ENCODE measurements at places on chromosomes 2 and 18.

- ATAC-seq = no peak
Observed at GRCh38 chr2:2222931-2223330, 108.1 kb downstream of the MYT1L start.

DNA sequence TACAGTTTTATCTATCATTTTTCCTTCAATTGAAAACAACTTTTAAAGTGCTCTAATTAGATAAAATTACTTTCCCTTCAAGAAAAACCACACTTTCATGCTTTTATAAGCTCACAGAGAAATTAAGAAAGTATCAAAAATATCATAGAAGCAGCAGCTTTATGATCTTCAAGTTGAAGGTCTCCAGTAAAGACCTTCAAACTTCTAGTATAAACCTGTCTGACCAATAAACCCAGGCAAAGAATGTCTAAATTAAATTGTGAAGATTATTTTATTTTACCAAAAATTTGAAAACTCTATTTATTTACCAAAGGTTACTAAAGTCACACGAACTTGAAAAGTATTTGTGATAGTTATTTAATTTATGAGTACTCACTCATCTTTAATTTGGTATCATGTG, 9.3 kb upstream of the SCTR start:
- ATAC-seq = no peak

DNA sequence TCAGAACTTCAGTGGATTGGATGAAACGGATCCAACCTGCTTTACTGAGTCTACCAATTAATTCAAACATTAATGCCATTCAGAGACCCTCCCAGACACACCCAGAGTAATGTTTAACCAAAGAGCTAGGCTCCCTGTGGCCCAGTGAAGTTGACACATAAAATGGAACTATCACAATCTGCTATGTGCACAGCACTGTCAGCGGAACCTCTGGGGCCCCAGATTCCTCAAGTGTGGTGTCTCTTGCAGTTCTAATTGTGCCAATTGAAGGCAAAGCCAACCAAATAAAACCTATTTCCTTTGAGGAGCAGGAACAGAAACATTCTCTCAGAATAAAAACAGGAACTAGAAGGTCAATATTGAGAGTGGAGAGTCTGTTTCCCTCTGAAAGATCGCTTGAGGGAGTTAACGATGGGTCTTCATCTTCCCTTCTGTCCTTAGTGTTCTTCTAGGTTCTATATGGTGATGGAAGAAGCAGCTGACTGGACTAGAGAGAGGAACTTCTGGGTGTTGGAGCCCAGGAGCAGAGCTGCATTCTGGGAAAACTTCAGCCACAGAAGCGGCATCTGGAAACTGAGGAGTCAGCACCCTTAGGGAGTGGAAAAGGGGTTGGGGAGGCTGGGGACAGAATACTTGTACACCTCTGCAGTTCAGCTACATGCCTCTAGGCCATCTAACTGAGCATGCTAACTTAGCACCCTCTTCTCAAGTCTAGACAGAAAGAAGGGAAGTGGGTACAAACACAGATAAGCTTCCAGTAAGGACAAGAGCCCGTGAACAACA, 174.4 kb upstream of the FBXO11 start:
- no peak for ATAC-seq

DNA sequence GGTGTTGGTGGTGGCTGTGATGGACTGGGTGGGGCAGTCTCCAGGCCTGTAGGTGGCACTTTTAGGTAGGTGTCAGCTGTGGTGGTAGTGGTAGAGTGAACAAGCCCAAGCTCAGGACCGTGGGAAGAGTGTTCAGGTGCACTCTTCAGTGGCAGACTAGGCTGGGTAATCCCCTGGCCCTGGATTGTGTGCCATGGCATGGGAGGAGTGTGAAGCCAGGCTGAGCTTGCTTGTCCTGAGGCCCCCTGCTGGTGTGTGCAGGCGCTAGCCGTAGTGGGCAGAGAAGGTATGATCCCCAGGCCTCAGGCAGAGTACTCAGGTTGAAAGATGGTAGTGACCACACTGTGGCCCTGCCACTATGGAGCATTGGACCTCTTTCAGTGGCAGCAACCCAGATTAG, 850.3 kb downstream of the DSC3 start:
- ATAC-seq = no peak

DNA sequence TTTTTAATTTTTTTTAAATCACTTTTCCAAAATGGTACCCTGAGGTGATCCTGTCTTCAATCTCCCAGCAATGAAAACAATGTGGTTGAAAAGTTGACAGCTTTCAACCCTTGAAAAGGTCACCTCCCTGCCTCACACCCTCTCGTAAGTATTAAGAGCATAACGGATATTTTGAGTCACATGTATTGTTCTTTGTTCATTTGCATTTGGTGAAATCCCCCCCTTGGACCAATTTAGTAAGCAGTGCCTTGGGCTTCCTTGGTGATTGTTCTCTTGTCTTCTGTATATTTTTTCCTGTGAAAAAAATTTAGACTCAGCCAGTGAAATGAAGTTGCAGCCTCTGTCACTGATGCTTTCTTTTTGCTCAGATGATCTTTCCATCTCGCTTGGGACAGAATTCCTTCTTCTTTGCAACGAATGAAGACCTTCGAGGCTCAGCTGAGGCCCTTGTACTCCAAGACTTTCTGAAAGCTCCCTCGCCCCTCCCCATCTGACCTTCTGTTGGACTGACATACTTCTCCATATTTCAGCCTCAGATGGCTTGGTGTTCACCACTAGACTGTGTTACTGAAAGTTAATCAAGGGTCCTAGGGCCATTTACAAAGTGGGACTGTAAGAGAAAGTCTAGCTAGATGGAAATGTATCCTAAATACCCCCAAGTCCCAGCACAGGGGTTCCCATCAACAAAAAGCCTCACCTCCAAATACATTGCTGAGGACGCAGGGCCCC, 158.4 kb downstream of the BCL2 start:
- no peak for ATAC-seq

DNA sequence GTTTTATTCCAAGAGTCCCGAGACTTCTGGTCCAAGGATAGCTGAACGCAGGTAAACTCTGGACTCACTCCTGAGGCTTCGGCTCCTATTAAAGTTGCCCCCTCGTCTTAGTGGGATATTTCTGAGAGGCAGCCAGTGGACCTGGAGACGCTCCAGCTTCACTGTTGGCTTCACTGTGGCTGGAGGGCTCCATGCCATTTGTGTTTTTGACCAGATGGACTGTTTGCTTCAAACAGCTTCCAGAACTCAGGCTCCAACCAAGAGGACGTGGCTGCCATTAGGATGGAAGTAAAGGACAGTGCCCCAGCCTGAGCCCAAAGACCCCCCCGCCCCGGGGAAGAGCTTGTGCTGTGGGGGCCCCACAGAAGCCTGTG, 94.4 kb upstream of the LDAH start:
- no peak for ATAC-seq

GRCh38 chr2:101348883-101349282, 38.4 kb downstream of the CREG2 start:
- ATAC-seq = no peak

DNA sequence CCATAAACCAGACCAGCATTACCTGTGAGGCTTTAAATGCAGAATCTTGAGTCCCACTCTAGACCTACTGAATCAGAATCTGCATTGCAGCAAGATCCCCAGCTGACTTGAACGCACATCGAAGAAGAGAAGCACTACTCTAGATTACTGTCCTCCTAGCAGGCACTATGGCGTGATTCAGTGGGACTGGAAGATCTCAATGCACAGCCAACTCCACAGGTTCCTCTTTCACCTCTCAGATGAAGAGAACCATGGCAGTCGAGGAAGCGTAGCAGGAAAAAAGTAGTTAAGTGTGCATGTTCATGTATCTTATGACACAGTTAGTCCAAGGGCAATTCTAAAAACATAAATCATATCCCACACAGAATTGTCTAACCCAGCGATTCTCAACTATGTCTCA, 97.4 kb downstream of the STK39 start:
- ATAC-seq = no peak

DNA sequence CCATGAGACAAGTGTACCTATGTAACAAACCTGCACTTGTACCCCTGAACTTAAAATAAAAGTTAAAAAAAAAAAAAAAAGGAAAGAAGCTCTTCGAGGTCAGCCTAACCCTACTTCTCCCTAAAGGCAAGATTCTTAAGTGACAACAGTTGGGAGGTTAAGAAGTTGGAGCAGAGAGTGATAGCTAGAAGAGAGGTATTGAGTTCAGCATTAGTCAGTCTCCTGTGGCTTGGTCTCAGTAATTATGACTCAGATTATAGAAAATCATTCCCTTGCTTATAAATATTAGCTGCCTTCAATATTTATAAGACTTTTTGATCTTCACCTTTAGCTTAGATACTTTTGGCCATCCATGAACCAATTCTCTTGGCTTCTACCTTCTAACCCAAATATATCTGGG, 926.8 kb upstream of the SLC39A10 start:
- no peak for ATAC-seq

- ATAC-seq = no peak
Observed at GRCh38 chr2:195590861-195591205, 66.2 kb upstream of the SLC39A10 start.

GRCh38 chr2:88557290-88557689, 70.0 kb downstream of the EIF2AK3 start:
- no peak for ATAC-seq

DNA sequence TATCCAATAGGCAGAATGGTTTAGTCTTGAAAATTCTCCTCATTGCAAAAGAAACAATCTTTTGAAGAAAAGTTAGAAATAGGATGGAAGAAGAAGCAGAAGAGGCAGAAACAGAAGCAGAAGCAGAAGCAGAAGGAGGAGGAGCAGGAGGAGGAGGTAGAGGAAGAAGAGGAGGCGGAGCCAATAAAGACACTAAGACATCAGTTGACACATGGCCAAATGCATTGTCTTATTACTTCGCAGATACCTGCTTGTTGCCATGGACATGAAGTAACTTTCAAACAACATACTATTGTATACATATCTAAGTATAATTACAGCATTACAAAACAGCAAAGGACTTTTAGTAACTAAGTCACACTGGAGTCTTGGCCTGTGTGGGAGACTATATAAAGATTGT, 606.3 kb downstream of the METTL4 start:
- no peak for ATAC-seq
